NCI-H2029 treated with DMSO at 0.1 percent for 48 hours (cell line): ENCODE measurements at places on chromosomes 2 and 18.

DNA sequence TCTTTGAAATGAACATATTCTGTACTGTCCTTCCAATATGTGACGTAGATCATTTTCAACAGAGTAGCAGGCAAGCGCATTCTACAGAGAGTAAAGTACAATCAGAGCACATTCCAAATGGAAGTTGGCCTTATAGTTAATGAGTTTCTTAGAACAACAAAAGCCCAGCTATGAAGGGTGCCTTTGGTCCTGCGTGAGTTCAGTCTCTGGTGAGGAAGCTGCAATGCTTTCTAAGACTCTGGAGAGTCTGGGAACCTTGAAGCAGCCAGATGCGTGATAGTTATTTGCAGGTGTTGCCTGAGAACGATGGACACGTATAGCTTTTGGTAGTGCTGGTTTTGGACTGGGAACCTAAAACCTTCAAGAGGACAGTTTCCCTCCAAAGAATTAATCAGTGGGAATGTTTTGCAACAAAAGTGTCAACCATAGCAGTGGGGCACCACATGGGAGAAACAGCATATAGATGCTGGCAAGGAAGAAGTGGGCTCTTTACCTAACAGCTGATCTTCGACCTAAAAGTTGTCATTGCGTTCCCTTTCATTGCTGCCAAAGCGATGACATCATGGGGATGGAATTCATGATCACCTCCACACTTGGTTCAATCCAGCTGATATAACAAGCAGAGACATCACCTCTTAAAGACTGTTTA lies 9.3 kb upstream of the SNORC start:
- no peak for DNase-seq

GRCh38 chr18:26497866-26498265 lies 50.5 kb downstream of the KCTD1 start:
- DNase-seq, result no peak

DNA sequence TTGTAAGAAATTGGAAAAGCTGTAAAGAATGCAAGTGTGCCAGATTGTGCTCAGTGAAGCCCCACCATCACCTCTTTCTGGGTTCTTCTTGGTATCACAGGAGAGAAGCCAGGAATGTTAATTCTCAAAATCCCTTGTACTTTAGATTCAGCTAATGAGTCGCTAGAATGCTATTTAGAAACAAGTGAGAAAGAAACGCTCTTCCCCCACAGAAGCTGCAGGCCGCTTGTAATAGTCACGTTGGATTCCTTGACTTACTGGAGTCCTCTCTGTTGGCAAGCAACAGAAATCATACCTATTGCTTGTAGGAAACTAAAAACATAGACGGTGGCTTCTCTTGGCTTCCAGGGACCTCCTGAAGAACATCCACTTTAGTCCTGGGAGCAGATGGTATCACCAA lies 375.6 kb upstream of the LRATD1 start:
- DNase-seq, result no peak

GRCh38 chr2:11839916-11840315 lies 93.5 kb downstream of the LPIN1 start:
- DNase-seq, result no peak

DNA sequence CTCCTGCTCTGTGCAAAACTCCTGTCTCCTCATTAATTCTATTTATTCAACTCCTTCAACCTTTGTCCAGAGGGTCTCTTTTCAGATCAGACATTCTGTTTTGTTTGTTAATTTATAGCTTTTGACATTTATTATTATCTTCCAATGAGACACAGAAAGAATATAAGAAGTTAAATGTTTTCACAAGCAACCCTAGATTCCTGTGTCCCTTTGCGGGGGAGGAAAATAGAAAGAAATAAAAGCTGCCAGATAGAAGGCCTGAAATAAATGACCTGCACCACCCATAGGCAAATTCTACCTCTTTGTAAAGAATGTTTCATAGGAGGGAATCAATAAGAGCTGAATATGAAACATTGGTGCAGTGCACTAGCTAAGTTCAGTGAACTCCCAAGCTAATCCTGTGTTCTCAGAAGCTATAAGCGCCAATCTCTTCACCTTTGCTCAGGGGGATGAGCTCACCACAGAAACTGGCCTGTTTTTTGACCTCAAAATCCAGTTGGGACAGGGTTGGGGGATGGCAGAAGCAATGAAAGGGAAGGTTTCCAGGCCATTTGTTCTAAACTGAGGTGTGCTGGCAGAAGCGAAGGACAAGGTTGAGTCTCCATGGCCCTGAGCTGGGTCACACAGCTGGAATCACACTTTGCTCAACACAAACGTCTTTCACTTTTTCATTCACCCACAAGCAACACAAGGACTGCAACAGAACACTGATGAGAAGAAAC lies 258.6 kb downstream of the NRXN1 start:
- no peak for DNase-seq

DNA sequence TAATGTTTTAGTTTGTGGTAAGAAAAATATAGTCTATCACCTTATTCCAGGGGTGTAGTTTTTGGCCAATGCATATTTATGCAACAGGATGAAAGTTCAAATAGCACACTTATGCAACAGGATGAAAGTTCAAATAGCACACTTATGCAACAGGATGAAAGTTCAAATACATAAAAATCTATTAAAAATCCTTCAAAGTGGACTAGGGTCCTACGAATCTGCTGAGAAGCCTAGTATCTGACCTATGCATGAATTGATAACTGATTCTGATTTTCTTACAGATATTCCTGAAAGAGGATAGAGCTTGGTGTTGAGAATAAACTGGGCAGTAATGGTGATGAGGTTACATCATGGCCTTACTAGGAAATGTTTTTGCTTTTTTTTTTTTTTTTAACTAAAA lies 2.8 kb downstream of the PECR start:
- DNase-seq, result no peak
